ENCODE measurements at places on chromosomes 6 and 20.

GRCh38 chr20:34680586-34681175 is 3.8 kb upstream of the PIGU start:
- DNase-seq: no peak

DNA sequence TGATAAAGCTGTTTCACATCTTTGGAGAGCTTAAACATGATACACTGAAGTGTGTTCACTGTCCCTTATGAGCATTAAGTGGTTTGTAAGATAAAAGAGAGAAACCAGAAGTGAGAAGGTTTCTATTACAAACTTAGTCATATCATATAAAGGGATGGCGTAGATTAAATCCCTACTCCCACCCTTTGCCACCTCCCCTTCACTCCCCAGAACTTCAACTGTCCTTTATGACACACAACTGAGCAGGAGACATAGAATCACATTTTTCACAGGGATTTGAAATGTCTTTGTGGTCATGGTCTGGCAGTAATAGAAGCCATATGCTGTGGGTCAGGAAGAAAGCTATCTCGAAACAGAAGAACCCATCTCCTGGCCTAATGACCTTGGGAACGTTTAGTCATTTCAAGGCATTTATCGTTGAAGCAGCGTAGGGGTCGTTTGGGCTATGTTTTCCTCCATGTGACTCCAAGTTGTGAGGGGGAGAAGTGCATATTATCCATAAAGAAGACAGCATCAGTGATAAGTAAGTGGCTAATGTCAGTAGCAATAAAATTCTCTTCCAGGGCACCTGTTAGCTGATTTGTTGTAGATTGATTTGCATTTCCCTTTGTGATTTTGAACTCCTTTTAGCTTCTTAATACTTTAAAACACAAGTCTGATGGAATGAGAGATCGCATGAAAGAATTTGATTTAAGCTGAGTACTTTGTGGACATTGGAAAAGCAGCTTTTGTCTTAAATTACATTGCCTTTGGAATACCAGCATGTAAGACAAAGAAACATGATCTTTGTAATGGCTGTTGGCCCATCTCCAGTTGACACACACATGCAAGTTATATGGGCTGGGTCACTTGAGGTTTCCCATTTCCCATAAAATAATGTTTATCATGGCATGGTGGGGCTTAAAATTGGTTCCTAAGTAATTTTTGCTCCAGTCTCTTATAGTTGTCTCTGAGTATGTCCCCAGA is 501.5 kb upstream of the FLRT3 start:
- DNase-seq: no peak

- DNase-seq: no peak
Measured at GRCh38 chr6:30411515-30412207, 66.7 kb downstream of the RPP21 start.

- DNase-seq: no peak
Measured at GRCh38 chr6:20846602-20847028, 312.4 kb downstream of the CDKAL1 start.

GRCh38 chr6:166308033-166308768 is at the start of gene PRR18:
TSS of gene PRR18 (minus strand) at chr6:166308392. CDS start at chr6:166308142, 250 bp downstream.
- DNase-seq: no peak

GRCh38 chr6:85672623-85673022 is 29.9 kb upstream of the SYNCRIP start:
- DNase-seq: no peak

- DNase-seq: no peak
Measured at GRCh38 chr6:56552187-56553130, 90.2 kb downstream of the DST start.

DNA sequence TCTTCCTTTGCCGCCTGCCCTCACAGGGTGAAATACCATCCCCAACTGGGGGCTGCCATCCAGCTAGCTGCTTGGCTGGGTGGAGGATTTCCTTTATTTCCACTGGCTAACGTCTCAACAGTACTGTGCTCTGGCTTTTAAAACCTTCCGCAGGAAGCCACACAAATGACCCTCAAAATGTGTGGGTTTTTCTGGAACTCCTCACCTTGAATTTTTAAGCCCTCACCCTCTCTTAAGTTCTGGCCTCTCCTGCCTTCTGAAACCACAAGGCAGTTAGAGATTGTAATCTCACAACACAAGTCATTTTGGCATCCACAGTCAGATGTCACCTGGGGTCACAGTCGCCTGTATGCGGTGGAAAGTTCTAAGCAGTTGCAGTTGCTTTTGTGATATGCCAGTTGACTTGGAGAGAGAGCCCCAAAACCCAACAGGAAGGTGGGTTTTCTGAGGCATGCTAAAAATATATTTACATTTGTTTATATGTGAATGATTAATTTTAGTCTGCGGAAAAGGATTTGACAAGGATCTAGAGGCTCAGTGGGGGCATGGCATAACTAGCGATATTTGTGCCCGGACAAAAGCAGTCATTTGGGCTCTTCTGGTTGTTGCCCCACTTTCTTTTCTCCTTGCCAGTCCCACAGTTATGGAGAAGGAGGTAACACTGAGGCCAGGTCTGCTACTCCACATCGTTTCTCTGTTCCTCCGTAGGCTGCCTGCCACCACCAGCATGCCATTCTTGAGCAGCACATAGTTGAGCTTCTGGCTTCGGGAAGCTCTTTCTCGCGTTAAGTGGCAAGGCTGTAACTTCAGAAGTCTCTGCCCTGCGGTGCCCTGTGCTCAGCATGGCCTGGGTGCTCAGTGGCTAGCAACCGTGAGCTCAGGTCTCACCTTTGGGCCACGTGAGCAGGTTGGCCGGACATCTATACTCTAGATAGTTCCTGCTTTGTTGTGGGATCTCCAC is 335.3 kb downstream of the CD83 start:
- DNase-seq: no peak

GRCh38 chr6:119110601-119111548 is 32.4 kb upstream of the FAM184A start:
- no peak for DNase-seq

DNA sequence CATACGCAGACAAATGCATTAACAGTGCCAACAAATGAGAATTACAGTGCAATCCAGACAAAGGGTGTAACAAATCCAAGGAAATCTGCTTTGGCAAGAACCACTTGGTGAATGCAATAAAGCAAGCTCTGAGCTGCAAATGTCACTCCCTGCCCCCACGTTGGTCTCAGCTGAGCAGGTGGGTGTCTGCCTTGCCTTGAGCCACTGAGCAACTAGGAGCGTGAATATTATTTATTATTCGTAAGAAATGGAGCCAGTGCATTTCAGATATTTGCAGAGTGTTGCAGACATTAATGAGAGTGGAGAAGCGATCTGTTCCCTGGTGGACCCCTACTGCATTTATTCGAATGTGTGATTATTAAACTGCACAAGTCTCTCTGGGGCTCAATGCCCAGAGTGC is 36.6 kb upstream of the F13A1 start:
- no peak for DNase-seq

GRCh38 chr6:118216751-118217150 is 309.7 kb downstream of the SLC35F1 start:
- DNase-seq: no peak

GRCh38 chr20:21241406-21241805 is 61.7 kb upstream of the XRN2 start:
- no peak for DNase-seq

DNA sequence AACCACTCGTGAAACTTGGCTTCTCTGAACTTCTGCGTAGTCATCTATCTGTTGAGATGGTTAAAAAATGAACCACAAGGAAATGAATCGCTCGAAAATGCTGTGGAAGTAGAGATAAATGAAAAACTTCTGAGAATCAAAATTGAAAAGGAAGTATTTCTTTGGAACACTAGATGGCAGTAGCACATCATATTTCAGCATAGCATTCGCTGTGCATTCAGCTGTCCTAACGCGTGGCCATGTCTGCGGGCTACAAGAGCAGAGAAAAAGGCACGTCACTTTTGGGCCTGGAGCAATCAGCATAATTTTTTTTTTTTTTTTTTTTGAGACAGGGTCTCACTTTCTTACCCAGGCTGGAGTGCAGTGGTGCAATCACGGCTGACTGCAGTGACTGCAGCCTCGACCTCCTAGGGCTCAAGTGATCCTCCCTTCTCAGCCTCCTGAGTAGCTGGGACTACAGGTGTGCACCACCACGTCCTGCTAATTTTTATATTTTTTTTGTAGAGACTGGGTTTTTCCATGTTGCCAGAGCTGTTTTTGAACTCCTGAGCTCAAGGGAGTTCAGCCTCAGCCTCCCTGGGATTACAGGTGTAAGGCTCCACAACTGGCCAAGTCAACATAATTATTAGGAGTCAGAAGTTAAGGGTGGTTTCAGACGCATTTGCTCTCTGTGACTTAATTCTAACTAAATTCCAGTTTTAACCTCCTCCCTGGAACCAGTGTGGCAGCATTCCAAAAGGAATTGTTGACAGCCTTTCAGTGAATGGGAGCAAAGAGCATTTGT is 8.8 kb upstream of the PERP start:
- DNase-seq: no peak

DNA sequence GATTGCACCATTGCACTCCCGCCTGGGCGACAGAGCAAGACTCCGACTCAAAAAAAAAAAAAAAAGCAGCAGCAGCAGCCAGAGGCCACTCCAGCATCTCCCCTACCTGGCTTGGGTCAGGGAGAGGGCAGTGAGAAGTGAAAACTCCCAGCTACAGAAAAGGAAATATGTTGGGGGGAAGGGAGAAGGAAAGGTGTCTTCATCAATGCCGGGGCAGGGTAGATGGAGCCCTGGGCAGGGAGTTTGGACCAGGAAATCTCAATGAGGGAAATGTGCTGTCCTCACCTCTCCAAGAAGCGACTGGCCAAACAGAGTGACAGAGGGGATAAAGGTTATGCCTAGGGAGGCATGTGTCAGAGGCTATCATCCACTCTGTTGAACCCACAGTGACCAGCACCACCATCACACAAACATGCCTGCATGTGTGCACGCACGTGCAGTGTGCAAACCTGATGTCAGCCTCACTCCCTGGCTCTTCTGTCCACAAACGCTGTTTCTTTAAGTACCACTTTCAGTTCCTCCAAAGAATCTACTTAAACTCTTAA is 887 bp upstream of the AIF1 start:
- no peak for DNase-seq

DNA sequence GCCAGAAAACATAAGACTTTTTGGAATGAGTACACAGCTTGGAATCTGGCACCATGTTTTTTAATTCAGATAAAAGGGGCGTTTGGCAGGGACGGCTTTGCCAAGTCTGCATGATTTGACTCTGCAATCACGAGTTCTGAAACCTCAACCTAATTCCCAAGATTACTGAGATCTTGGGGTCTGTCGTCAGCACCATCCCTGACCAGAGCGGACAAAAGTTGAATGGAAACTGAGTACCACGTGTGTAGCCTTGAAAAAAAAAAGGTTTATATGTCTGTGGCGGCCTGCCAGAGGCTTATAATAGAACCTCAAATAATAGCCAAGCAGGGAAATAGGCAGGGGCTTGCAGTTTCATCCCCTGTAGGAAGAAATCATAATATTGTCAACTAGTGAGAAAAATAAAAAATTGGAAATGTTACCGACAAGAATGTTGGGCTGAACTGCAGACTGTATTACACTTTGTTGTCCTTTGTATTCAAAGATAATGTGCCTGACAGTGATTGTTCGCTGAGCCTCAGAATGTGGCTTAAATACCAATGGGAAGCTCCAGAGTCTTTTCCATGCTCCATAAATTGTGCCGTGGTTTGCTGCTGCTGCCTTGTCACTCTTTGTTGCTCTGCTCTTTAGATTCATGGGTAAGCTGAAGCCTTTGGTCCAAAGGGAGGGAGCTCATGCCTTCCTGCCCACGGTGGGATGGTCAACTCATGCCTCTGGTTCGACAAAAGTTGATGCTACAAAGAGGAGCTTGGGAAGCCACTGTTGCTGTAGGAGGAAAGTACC is 118.8 kb upstream of the ARID1B start:
- no peak for DNase-seq

- no peak for DNase-seq
Measured at GRCh38 chr20:56964901-56965300, 301.5 kb downstream of the BMP7 start.

- DNase-seq: no peak
Measured at GRCh38 chr6:108945681-108946159, 97.5 kb downstream of the ARMC2 start.

GRCh38 chr6:125188037-125188436 is 34.5 kb downstream of the TPD52L1 start:
- no peak for DNase-seq

- no peak for DNase-seq
Measured at GRCh38 chr6:38367231-38367630, 272.5 kb downstream of the BTBD9 start.

DNA sequence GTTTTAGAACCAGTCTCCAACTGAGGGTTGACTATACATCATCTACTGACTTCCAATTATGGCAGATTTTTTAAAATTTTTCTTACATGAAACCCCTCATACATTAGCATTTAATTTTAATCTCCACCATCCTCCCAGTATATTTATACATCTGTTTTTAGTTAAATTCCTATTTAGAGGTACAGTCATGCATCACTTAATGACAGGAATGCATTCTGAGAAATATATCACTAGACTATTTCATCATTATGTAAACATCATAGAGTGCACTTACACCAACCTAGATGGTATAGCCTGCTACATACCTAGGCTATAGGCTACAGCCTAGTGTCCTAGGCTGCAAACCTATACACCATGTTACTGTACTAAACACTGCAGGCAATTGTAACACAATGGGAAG is 316.7 kb upstream of the MARCKS start:
- DNase-seq: no peak

GRCh38 chr20:50222309-50223038 is 31.8 kb downstream of the CEBPB start:
- DNase-seq: no peak

GRCh38 chr6:16576451-16577368 is 184.6 kb downstream of the ATXN1 start:
- no peak for DNase-seq

DNA sequence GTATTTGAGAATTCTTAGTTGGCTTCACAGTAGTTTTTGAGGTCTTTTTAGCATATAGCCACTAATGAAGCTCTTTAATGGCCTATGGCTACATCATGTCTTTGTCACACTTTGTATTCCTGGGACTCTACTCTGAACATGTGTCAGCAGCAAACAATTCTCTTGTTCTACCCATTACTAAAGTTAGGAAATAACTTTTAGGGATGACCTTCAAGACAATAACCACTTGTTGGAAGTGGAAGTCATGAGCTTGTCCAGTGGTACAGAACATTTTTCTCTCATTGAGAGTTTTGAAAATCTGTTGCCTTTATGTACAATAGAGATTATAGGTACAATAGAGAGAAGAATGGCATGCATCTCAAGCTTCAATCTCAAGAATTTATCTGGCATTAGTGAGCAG is 571.6 kb upstream of the JAG1 start:
- DNase-seq: no peak

GRCh38 chr6:118240878-118241528 is 307.1 kb upstream of the PLN start:
- no peak for DNase-seq
